GM12865 (cell line): ENCODE measurements at places on chromosomes 7 and 10.

GRCh38 chr10:30445711-30446110 is 11.7 kb downstream of the MAP3K8 start:
- no peak for DNase-seq

- no peak for DNase-seq
Observed at GRCh38 chr10:30073045-30073766, 13.8 kb upstream of the JCAD start.

DNA sequence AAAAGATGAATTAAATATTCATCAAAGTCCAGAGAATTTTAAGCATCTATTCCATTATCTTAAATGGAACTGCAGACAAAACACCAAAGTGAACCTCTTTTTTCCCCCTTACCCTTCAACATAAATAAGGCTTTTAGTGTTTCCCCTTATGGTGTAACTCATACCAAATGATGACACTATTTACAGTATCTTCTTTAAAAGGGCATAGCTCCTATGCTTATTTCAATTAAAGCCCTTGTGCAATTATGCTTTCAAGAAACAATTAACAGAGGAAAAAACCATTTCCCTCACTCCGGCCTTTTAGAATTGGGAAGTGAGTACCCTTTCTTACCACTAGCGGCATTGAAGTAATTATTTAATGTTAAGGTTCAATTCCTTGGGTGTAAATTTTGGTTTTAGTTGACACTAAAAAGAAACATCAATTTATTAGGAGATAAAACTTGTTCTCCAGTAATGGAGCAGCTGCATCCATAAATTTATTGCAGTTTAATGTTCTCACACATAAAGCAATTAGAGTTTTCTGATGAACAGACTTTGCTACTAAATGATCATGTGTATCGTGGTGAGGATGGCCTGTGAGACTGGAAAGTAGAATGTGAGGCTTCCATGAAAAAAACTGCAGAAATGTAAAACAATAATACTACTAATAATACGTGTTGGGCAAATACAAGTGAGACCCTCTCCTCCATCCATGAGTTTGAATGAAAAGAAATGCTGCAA is 661.3 kb downstream of the PARD3 start:
- DNase-seq, result no peak

GRCh38 chr7:17118412-17118811 is 180.0 kb upstream of the AHR start:
- DNase-seq, result no peak

GRCh38 chr10:48423884-48424283 is 117.4 kb downstream of the MAPK8 start:
- DNase-seq, result no peak

DNA sequence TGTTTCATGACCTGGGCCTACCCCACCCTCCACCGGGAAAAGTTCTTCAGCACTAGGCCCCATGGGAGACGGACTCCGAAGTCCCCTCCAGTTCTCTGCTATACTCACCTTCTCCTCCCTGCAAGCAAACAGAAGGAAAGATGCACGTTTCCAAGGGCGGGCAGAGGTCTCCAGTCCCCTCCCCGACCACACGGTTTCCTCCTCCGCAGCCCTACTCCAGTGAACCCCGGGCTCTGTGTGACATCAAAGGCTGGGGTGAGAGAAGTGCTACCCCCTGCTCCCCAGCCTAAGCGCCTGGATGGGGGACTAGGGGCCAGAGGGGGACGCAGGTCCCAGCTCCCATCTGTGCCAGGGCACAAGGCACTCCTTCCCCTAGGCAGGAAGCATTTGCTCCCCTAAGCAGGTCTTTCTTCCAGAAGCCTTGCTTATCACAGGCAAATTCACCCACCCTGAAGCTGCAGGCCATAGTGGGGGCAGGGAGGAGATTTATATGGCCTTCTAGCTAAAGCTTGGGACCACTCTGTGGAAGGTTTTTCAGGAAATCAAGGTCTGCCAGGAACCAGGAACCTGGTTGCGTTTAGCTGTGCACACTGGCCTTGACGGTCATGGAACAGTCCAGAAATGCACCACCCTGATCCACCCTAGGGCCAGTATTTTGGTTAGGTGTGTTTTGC is 52.8 kb downstream of the ASB13 start:
- no peak for DNase-seq

- no peak for DNase-seq
Observed at GRCh38 chr7:24366876-24367275, 82.9 kb downstream of the NPY start.

DNA sequence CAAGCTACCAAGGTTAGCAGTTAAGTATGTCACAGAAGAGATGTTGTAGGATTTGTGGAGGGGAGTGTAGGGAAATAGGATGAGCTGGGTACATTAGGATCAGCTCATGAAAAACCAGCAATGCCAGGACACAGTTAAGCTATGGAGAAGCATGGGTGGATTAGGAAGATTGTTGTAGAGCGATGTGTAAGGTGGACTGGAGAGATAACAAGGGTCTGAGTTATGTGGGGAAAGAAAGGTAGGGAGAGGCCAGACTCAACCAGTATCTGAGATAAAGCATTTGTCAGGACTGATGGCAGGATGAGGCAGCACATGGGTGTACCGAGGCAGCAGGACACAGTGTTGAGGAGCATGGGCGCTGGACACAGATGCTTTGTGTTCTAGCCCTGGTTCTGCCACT is 85.4 kb upstream of the PRR15 start:
- DNase-seq, result no peak

DNA sequence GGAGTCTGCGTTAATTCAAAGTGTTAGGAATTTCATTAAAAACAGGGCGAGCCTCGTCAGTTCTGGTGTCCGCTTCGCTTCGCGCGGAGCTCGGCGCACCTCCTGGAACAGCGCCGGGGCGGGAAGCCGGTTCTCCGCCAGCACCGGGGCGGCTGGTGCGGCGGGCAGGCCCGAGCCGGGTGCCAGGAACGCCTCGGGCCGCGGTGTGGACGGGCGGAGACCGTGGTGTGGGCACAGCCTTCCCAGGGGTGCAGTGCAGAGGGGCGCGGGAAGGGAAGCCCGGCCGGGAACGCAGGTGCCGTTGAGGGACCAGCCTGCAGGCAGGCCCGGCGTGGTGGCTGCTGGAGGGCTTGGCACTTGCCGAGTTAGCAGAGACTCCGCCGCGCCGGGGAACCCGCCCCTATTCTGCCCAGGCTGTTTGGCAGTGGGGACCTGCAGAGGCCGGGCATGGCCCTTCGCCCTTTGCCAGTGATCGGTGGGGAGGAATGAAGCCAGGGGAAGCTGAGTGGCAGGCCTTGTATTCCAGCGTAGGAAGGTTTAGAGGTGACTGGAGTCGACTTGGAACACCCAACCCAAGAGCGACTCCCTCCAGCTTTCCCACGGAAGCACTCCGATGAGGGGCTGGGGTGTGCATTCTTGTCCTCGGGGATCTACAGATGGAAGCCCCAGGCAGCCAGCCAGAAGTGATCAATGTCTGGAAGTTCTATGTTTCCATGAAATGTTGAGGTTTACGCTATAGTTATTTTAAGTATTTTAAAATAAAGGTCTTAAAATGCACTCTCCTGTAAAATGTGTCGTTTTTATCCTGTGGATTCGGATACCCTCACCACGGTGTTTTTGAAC is 945 bp upstream of the RHEB start:
- DNase-seq, result peak; percentile 61

DNA sequence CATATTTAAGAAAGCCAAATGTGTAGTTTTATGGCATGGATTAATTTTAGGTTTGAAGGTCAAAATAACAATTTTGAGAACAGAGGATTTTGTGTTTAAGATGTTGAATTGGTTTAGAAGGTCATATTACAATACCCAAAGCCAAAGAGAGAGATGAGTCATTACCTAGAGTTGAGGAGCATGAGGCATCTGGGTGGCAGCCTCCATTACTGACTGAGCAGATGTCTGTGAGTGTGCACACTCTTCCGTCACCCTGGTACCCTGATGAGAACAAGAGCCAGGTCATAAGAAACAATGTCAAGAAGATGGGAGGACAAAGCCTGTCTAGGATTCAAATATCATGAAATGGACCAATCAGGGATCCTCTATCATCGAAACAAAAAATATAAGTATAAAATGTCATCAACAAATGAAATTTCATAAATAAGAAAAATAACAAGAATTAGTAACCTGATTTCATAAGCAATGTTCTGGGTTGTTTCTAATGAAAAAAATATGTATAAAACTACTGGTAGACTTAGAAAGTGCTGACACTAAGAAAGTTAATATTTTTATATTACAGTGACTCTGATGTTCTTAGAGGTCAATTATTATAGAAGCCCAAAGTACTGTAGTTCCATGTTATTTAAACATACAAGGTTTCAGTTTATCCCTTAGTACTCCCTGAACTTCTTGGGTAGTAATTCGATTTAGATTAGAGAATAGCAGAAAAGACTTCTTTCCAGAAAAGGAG is 20.0 kb downstream of the CUBN start:
- DNase-seq, result no peak

GRCh38 chr10:132420469-132420980 is 23.5 kb downstream of the PWWP2B start:
- no peak for DNase-seq

GRCh38 chr10:3499120-3499519 is 285.9 kb downstream of the KLF6 start:
- DNase-seq, result no peak

DNA sequence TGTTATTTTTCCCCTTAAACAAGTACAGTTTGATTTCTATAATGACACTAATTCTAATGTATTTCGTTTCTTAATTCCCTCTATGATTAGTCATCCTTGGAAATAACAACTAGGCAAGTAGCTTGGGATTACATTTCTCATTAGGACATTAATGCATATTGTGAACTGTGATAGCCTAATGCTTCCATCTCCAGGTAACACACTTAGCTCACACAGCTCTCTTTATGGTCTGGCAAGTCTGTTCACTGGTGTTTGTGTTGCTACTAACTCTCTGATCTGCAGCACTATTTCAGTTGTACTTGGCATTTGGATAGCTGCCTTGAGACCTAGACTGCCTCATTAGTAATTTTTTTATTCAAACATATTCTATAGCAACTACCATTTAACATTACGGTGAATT is 853.2 kb downstream of the SORCS3 start:
- no peak for DNase-seq

GRCh38 chr10:92241158-92241500 is 49.7 kb downstream of the CPEB3 start:
- peak; percentile 18 for DNase-seq

DNA sequence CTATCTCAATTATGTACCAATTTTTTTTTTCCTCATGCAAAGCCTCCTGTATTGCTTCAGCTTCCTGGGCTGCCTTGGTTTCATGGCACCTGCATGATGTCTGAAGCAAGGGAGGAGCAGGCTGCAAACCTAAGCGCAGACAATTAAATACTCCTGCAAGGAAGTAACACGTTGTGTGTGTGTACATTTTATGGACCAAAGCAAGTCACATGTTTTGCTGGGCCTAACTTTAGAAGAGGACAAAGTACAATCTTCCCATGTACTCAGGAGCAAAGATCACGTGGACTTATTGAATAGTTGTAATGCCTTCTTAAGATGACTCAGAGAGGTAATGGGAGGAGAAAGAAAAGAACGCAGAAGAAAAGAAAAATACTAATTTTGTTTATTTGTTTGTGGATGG is 944.0 kb upstream of the C7orf33 start:
- no peak for DNase-seq

DNA sequence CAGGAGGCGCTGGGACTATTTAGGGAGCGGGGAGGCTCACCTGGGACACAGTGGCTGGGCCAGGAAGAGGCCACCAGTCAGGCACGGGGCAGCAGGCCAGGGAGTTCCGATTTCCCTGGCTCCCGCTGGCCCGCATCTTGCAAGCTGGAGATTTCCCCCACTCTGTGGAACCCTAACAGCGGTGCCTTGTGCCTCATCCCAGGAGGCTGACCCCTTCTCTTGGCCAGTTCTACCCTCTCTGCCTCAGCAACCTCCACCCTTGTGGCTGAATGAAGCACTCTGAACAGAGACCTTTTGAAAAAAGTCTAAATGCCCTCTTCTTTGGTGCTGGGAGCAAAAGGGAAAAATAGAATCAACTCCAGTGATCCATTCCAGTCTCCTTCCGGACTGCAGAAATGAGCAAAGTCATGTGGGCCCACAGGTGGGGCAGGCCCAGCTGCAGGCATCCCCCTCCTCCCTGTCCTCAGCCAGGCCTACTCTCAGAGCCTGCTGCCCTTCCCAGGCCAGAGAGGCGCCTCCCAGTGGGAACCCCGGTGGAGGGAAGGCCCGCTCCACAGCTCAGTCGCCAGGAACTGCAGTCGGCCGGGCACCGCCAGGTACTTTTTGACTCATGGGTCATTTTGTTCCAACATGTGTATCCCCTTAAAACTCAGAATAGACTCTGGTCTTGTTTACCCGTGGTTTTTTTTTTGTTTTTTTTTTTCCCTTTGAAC is 155.5 kb downstream of the ZNF248 start:
- DNase-seq, result no peak

GRCh38 chr7:73659983-73660382 is 7.6 kb upstream of the VPS37D start:
- DNase-seq, result no peak

- DNase-seq, result no peak
Observed at GRCh38 chr7:67267914-67268313, 271.3 kb downstream of the TYW1 start.

DNA sequence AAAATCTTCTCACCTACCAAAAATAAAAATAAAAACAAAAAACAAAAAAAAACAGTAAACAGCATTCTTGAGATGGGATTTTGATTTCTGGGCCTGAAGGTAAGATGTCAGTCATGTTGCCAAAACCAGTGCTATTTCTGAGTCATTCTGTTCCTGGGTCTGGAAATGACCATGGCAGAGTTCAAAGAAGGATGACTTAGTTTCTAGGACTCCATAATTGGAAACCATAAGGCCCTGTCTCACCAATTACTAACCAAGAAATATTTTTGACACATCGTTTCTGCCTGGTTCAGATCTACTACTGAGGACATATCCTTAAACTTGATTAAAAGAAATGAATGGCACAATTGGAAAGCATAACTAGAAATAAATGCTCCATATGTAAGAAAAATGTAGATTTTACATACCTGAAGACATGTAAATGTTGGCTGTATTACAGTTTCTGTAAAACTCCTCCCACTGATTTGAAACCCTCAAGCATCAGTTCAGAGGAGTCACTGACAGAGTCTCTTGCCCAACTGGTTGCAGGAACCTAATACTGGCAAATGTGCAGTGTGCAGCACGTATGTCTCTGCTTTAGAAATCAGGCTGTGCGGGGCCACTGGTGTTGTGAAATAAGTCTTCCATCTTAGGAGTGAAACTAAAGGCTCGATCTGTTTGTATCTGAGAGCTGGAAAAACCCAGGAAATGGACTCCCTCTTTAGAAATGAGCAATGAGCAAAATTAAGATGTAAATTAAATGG is 84.8 kb upstream of the EGR2 start:
- DNase-seq, result peak; percentile 30

GRCh38 chr7:11675163-11675562 is 156.8 kb downstream of the THSD7A start:
- DNase-seq, result no peak
